Tibial nerve (tissue), 4 donors: ENCODE measurements at places on chromosomes 5 and 9. TPM values are rescaled to one million over a fixed set of nuclear protein-coding genes. Genes with fewer than 3 reads are reported as not detected.

DNA sequence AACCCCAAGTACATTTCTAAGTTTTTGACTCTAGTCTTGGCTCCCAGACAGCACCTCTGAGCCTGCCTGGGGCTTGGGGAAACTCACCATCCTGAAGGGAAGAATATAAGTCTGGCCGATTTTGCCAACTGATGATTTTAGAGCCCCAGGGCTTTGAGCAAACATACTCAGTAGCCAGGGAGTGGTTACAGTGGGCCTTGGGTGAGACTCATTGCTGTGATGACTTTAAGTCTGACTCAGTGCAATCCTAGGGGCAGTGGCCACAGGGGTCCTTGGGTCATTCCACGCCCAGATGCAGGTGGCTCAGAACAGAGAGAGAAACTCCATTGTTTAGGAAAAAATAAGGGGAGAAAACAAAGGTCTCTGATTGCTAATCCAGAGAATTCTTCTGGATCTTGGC lies 312.0 kb upstream of the EDIL3 start:
- no peak for DNase-seq

- no peak for DNase-seq
Observed at GRCh38 chr9:100848726-100849125, 179.8 kb upstream of the PLPPR1 start.

- DNase-seq = no peak
Observed at GRCh38 chr5:173808079-173808808, 79.9 kb upstream of the CPEB4 start.

ARAP3 gene
- 11.1 TPM for total RNA-seq

DNA sequence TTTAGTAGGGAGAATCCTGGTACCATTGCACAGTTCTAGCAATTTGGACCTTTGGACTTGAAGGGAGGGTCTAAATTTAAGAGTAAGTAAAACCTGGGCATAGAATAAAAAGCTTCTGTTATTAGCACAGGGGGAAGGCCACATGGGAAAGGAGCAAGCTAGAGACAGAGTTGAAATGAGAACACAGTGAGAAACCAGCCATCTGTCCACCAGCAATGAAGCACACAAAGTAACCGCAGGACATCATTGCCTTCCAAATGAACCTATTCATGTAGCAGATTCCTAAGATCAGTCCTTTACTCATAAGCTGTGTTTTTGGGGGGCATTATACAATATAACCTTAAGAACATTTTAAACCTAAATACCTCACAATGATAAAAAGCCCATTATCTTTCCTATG lies 407.4 kb downstream of the HCN1 start:
- no peak for DNase-seq

GRCh38 chr9:89874351-89875321 lies 269.8 kb downstream of the GADD45G start:
- no peak for DNase-seq

DNA sequence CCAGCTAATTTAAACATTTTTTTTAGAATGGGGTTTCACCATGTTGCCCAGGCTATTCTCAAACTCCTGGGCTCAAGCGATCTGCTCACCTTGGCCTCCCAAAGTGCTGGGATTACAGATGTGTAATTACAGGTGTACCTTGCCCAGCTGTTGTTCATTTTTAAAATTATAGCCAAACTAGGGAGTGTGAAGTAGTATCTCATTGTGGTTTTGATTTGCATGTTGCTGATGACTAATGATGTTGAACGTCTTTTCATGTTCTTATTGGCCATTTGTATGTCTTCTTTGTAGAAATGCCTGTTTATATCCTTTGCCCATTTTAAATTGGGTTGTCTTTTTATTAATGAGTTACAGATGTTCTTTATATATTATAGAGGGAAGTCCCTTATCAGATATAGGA lies 31.5 kb downstream of the EHMT1 start:
- DNase-seq = no peak

PCDHB11 gene
- total RNA-seq = 8.6 TPM

DNA sequence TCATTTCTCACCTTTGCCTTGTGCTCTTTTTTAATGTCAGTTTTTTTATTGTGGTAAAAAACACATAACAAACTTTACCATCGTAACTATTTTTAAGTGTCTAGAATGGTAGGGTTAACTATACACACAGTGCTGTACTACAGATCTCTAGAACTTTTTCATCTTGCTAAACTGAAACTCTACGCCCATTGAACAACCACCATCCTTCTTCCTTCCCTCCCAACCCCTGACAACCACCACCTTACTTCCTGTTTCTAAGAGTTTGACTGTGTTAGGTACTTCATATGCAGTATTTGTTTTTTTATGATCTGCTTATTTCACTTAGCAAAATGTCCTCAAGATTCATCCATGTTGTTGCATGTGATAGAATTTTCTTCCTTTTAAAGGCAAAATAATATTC lies 54.9 kb downstream of the PSAT1 start:
- DNase-seq = no peak

RNF180 gene
- 9.6 TPM for total RNA-seq

DNA sequence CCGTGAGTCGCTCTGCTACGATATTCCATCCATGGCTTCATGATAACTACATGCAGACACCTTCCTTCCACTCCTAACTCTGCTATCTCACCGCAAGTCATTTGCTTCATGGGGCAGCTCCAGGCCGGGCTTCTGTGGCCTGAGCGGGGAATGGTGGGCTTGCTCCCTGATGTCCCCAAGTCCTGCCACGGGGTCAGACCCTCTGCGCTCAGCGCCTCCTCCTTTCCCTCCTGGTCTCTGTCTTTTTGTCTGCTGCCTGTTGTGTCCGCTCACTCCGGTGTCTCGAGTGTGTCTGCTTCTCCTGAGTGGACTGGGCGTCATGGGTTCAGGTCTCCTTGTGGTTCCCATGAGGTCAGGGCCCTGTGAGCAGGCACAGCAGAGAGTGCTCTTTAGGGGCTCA lies 139.6 kb downstream of the CACNA1B start:
- DNase-seq = no peak

PAPPA gene
- total RNA-seq = 1.4 TPM

GRCh38 chr5:178301641-178302040 lies 69.0 kb upstream of the PHYKPL start:
- DNase-seq = no peak

ZDHHC12 gene
- 23.2 TPM for total RNA-seq

TMEM171 gene
- not detected for total RNA-seq

GRCh38 chr9:97660340-97660739 lies 26.7 kb downstream of the NCBP1 start:
- DNase-seq = no peak

BRIX1 gene
- total RNA-seq = 15.7 TPM

DIRAS2 gene
- 3.6 TPM for total RNA-seq

TNFSF8 gene
- total RNA-seq = 8.1 TPM

TLR4 gene
- total RNA-seq = 24.3 TPM

DNA sequence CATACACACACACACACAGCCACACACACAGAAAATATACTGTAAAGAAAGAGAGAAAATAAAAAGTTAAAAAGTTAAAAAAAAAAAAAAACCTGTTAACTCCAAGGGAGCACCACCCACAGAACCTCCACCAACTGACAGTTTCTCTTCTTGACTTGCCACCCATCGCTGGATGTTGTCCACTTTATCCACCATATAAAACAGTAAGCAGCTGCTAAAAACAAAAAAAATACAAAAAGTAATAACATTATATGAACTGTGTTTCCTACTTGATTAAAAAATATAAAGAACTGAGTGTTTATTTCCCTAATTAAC lies 1.2 kb downstream of the PURA start:
- DNase-seq = no peak

DNA sequence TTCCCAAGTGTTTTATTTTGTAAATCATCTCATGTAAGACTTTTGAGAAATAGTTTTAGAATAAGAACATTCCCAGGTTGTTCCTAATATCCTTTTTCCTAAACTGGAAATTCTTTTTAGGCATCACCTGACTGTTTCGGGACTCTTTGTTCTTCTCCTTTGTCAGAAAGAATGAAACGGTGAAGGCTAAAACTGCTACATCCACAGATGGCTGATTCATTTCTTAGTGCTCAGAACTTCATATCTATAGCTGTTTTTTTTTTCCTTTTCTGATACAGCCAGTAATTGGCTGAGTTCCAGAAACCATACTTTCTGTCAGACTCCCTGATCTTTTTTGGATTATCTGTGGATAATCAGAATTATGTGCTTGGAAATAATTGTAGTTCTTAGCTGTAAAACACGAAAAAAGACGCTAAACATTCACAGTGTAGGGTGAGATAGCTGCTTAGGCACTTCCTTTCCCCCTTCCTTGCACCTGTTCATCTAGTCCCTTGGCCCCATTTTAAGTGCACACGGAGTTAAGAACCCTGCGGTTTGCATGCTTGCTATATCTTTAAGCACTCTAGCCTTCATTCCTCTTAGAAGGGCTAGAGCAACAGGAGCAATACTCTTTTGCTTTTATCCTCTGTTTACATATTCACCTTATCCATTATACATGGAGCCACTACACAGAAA lies 283.9 kb downstream of the PJA2 start:
- no peak for DNase-seq

GRCh38 chr5:176765687-176766086 lies 44.7 kb upstream of the UNC5A start:
- no peak for DNase-seq

FAM169A gene
- 15.3 TPM for total RNA-seq

AHRR gene
- total RNA-seq = 4.8 TPM

- DNase-seq = no peak
Observed at GRCh38 chr5:72651779-72652178, 144.6 kb upstream of the ZNF366 start.

FGFR4 gene
- total RNA-seq = 4.8 TPM

GRCh38 chr9:127316586-127317323 lies 52.2 kb downstream of the GARNL3 start:
- no peak for DNase-seq

DNA sequence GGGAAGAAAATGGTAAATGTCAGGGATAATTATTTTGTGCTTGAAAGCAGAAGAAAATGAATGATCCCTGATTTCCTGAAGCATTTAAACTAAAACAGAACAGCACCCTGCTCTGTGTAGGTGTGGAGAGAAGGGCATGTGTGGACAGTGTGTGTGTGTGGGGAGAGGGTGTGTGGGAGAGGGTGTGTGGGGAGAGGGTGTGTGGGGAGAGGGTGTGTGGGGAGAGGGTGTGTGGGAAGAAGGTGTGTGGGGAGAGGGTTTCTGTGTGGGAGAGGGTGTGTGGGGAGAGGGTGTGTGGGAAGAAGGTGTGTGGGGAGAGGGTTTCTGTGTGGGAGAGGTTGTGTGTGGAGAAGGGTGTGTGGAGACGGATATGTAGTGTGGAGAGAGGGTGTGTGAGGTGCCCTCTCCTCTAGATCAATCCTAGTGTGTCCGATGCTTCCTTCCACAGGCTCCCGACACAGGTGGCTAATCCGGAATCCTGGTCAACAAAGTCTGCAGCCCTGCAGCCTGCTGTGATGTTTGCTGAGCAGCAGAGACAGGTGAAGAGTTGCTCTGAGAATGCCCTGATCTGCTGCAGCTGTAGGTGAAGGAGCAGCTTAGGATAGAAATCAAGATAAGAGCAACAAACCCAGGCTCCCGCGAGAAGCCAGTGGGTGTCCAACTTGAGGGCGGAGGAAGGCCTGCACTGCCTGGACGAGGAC lies 15.5 kb downstream of the IRX4 start:
- DNase-seq = no peak

DNA sequence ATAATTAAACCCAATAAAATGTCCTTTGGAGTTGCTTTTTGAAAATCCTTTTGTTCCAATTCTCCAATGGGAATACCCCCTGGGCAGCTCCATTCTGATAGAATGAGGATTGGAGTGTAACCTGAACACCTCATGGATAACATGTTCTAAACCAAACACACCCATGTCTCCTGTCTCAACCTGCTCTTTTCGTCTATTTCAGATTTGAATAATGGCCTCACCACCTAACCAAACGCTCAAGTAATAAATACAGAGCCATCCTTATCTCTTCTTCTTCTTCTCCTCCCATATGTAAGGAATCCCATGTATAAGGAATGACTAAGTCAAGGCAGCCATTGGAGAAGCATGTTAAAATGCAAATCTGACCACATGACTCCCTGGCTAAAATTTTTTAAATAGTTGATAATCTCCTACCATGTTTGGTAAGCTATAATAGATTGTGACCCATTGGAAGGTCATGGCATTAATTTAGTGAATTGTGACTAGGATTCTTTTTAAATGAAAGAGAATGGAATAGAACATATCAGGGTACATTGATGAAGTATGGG lies 26.0 kb downstream of the ELL2 start:
- no peak for DNase-seq

- peak; percentile 43 for DNase-seq
Observed at GRCh38 chr9:34457266-34458012, 931 bp downstream of the FAM219A start.
